ENCODE measurements at places on chromosomes 12 and 14.
A peak's percentile ranks its signal among the peaks of the same experiment; 100 is the strongest.

GRCh38 chr12:113002155-113002554 lies 23.8 kb downstream of the OAS2 start:
- no peak for DNase-seq

- DNase-seq: no peak
These were observed 218.5 kb downstream of the RPS29 start for GRCh38 chr14:49367696-49368095.

- DNase-seq: no peak
These were observed 286.6 kb upstream of the PWP1 start for GRCh38 chr12:107399046-107399445.

- DNase-seq: peak; percentile 30
These were observed 4.6 kb upstream of the SELPLG start for GRCh38 chr12:108638141-108638827.

- DNase-seq: no peak
These were observed 21.5 kb downstream of the ALDH2 start for GRCh38 chr12:111788178-111788654.

GRCh38 chr12:6332459-6332858 lies 9.4 kb downstream of the TNFRSF1A start:
- DNase-seq: peak; percentile 50

- no peak for DNase-seq
These were observed 47.3 kb upstream of the GTF2A1 start for GRCh38 chr14:81268016-81268416.

DNA sequence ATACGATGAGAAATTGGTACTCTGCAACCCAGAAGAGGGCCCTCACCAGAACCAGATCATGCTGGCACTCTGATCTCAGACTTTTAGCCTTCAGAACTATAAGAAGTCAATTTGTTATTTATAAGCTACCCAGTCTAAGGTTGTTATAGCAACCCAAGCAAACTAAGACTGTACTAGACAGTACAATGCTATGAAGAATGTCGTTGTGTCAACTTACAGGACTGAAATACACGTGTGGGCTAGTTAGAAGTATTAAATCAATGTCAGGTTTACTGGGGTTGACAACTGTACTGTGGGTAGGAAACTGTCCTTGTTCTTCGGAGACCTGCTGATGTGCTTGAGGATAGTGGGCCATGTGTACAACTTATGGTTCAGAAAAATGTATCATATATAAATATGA lies 19.7 kb downstream of the DUSP16 start:
- DNase-seq: no peak

DNA sequence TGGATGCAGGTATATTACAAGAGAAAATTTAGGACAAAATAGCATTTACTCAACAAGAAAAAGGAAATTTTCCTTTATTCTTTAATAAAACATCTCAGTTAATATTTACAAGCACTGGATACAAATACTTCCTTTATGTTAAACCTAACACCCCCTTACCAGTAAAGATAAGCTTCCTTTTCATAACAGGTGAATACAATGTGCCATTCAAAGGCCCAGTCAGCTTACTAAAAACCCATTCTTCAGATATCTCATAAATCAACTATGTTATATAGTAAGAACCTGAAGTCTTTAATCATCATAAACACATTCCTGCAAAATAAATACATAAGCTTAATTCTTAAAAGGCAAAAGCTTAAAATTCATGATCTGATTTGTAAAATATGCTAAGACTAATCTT lies 52.6 kb downstream of the LRP6 start:
- DNase-seq: no peak

- no peak for DNase-seq
These were observed 150.9 kb downstream of the ANO2 start for GRCh38 chr12:5794156-5794555.

GRCh38 chr12:52884526-52885293 lies 20.2 kb downstream of the KRT8 start:
- DNase-seq: peak; percentile 60

Measured in endothelial cell of umbilical vein (primary cell).